Karpas-422 (cell line): ENCODE measurements at places on chromosomes 12 and 14.

GRCh38 chr14:96585672-96586013 is 83.5 kb downstream of the PAPOLA start:
- DNase-seq, result peak; percentile 72

- DNase-seq, result no peak
Observed at GRCh38 chr12:82730953-82731459, 44.3 kb downstream of the TMTC2 start.

DNA sequence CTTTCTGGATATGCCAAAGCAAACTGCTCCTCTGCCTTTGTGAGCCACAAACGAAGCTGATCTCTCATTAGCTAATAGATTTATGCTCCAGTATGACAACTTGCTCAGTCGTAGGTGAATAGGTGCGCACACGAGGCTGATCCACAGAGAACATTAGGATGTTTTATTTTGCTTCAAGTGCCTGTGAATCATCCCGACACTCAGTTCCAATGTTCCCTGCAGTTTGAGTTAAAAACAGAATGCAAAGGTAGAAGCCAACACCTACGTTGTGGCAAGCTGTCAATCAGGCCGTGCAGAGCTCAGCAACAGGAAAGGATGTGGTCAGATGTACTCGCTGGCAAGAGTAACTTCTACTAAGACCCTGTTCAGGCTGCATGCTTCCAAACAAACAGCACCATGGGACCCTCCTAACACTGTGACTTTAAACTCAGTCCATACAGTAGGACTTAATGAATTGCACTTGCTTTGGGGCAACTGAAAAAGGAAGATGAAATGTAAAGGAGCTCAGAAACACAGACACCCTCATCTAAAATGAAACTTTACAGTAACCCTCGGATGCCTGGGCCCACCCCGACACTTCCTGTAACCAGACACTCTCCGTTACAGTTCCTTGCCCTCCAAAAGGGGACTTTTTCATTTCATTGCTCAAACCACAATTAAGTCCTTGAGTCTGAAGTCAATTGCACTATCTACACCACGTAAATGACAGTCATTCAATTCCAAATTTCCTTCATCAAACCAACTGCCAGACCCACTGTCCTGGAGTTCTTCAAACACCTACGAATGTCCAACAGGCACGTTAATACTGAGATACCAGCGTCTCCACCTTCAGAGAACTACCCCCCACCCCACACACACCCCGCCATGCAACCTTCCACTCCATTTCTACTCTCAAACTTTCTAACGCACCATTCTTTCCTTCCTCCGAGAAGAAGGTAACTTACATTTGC is 1.6 kb downstream of the CCDC88C start:
- DNase-seq, result peak; percentile 96

- no peak for DNase-seq
Observed at GRCh38 chr12:92010853-92011701, 134.6 kb downstream of the BTG1 start.

- DNase-seq, result no peak
Observed at GRCh38 chr12:88884600-88884999, 304.3 kb upstream of the KITLG start.

DNA sequence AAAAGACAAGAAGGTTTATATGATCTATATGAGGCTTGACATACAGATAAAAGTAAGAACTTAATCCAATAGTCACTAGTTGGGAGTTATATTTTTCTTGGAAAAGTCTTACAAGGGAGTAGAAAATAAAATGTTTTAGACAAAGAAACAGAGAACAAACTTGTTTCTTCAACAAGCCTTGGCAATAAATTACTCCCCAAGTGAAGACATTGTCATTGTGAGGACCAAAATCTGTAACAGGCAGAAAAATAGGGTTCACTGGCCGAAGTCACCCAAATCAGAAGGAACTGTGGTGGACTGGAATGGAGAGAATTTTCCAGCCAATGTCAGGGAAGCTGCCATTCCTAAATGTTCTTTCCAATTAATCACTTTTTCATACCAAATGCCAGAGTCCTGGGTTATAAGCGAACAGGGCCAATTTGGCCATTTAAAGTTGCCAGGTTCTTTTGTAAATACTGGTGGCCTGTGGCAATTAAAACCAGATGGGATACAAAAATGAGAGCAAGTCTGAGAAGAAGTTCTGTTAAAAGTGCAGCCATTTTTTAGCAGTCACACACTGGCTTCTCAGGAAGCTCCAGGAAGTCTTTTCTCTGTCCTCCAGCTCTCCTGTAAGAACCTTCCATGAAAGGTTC is 117.3 kb upstream of the OVCH1 start:
- DNase-seq, result no peak

GRCh38 chr14:94412671-94413638 is 24.6 kb upstream of the SERPINA1 start:
- DNase-seq, result peak; percentile 69

GRCh38 chr14:59093902-59094301 is 94.6 kb upstream of the DAAM1 start:
- no peak for DNase-seq

- DNase-seq, result peak; percentile 56
Observed at GRCh38 chr14:80491131-80491530, 279.8 kb upstream of the DIO2 start.

- no peak for DNase-seq
Observed at GRCh38 chr12:102763471-102763870, 153.6 kb downstream of the PAH start.

DNA sequence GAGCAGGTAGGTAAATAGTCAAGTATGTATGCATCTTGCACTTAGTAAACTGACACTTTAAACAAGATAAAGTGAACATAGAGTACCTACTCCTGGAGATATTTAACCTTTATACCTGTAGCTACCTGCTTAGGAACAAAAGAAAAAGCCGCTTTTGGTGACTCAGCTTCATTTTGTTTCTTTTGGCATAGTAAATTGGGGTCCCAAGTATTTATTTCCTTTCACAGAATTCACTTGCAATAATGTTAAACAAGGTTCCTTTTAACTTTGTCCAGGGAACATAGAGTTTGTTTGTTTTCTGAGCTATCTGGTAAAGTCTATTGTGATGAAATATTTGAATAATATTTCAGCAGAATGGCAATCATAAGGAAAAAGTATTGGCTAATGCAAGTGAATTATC is 20.0 kb downstream of the SLCO1B3 start:
- no peak for DNase-seq

- DNase-seq, result no peak
Observed at GRCh38 chr14:78153064-78153341, 17.2 kb upstream of the NRXN3 start.

DNA sequence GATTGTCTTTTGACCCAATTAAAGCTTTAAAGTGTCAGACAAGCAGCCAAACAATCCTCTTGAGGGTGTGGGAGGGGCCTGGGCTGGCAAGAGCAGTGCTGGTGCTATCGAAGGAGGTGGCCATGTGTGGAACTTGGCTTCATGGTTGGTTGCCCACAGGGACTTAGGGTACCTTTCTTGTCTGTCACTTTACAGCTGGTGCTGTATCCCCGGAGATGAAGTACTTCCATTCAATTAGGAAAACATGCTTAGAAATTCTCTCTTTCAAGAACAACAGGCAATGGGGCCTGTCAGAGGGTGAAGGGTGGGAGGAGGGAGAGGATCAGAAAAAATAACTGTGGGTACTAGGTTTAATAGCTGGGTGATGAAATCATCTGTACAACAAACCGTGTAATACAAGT is 86.5 kb downstream of the DAAM1 start:
- no peak for DNase-seq

GRCh38 chr12:91203610-91204009 is 21.0 kb upstream of the DCN start:
- no peak for DNase-seq

GRCh38 chr12:39972119-39972518 is 133.8 kb downstream of the SLC2A13 start:
- no peak for DNase-seq
